ENCODE measurements at places on chromosomes 11 and 22. TPM values are rescaled to one million over a fixed set of nuclear protein-coding genes. Genes with fewer than 3 reads are reported as not detected.
A peak's percentile ranks its signal among the peaks of the same experiment; 100 is the strongest.

HIC2 gene
- total RNA-seq = 1.8 TPM

DNA sequence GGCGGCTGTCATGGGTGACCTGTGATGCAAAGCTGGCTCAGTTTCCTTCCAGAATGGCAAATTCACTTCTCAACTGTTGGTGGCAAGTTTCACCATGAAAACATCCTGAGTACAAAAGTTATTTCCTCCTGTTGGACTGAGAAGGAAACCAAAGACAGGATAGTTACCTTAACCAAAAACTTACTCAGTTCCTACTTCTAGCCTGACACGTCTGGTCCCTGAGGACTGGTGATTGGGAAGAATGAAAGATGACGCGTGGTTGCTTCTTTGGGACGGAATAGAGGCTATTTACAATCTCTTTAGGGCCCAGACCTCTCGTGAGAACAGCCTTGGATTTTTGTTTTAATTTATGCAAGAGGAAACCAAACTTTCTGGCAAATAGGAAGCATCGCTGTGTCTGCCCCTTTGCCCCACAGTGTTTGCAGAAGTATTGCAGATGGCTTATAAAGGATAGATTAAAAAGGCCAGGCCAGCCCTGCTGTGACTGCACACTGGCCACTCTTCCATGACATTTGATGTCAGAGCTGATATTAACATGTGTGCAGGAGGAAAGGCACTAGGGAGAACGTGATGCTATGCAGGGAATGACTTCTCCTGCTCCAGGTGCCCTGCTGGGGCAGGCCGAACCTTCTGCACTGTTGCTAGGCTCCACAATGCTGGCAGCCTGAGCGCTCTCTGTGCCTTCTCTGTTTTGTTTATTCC, 7.6 kb downstream of the VPS26B start:
- no peak for DNase-seq

CRYBB3 gene
- total RNA-seq = not detected

OOSP3 gene
- total RNA-seq = not detected

DNA sequence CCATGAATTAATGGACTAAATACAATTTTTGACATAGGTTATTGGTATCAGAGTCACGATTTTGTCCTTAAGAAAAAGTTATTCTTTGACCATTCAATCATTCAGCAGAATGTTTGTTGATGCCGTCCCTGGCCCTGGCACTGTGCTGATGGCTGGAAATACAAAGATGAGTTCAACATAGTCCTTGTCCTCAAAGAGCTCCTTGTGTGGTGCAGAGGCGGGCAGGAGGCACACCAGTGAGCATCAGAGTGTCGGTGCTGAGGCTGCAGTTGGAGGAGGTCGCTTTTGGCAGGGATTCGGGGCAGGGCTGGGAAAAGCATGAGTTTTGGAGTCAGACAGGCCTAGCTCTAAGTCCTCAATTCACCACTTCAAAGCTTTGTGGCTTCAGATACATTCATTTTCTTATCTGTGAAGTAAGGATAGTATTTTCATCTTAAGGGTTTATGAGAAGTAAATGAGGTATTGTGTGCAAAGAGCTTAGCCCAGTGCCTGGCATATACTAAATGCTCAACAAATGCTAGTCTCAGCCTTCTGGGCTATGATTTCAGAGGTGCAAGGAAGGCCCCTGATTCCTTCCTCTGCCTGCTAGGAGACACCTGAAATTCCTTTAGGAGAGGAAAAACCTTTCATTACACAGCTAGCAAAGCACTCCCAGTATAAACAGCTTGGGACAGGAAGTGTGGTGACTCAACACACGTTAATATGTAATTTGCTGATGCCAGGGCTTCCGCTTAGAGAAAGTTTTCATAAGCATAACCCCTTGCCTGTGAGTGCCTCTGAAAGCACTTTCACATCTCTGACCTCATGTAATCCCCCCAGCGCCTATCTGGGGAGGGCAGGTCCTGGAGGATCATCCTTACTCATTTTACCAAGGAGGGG, 113.8 kb downstream of the NECTIN1 start:
- DNase-seq = no peak

DNA sequence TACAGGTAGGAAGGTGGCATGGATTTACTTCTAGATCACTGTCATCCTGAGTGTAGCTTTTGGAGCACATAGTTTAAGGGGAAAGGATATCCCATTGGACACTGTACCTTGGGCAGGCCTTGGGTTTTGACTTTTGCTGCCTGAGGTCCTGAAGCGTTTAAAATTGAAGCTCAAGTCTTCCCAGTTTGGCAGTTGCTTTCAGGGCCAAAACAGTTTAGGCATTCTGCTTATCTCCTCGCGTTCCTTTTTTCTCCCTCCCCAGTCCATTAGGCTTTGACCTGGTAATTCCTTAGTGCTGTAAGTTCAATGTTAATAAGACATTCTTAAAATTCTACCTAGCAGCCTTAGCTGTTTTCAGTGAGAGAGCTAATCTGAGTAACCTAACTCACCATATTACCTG, 35.7 kb downstream of the CSTF3 start:
- no peak for DNase-seq

DNA sequence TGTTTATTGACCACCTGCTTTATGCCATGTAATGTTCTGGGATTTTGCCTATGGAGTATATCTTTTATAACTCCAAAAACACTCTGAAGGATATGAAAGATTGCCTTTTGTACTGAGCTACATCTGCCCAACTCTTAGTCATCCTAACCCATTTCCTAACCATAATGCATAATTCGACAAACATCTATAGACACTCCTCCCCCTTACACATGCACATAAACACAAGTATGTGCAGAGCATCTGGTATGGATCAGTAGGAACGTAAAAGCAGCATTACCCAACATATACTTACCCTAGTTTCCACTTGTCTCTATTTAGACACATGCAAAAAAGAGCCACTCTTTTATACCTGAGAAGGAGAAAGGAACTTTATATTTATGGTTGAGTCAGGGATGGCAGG, 272.8 kb downstream of the FAM76B start:
- no peak for DNase-seq

GRCh38 chr11:116691771-116692177, 81.0 kb downstream of the BUD13 start:
- peak; percentile 76 for DNase-seq

TMEM191C gene
- 1.4 TPM for total RNA-seq

HBE1 gene
- total RNA-seq = not detected

GRCh38 chr22:49962751-49963646, 2.4 kb downstream of the PIM3 start:
- DNase-seq = peak; percentile 77

SPDYC gene
- total RNA-seq = not detected

SCGB1D2 gene
- total RNA-seq = 0.94 TPM

SEPTIN3 gene
- 0.09 TPM for total RNA-seq

SEZ6L gene
- 0.26 TPM for total RNA-seq

- DNase-seq = peak; percentile 5
Measured at GRCh38 chr11:29227811-29228210, 789.0 kb downstream of the KCNA4 start.

GRCh38 chr11:3831378-3832239, 9.2 kb downstream of the RHOG start:
- DNase-seq = no peak

DNA sequence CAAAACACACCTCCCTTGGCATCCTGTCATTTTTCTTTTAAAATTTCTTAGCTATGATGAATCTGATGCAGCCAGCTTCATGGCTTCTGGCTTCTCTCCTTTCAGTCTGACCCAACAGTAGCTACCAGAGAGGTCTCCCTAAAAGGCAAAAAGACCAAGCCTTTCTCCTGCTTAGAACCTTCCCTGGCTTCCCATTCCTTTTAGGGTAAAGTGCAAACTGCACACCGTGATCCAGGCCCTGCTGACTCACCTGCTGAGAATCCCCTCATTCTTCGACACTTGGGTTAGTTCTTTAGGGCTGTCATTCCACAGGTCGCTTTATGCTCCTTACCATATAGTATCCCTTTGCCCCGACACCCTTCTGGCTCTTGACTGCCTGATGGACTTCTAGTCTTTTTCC, 362.4 kb downstream of the MIAT start:
- no peak for DNase-seq

DNA sequence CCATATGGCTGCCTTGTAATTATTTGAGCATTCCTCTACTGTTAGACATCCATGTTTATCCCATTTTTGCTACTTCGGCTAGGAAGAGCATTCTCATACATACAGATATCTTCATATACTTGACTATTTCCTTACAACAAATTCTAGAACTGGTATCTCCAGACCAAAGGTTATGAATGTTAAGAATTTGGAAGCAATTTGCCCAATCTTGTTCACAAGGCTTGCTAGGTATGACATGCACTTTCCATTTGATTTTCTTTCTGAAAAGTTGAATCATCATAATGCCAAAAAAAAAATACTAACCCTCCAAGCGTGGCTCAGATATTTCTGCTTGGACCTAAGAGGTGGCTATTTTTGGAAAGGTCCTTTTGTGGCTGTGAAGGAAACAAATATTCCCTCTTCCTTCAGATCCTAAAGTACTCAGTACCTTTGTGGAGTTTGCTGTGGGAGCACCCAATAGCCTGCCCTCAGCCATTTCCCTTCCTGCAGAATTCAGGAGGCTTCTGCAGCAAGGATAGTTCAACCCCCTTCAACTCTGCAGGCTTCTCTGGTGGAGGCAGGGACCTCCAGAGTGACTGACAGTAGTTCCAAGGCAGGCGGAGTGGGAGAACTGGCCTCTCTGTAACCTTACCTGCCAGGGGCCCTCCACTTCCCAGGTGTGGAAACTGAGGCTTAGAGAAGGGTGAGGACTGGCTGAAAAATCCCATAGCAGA, 22.0 kb upstream of the CPT1A start:
- DNase-seq = no peak

C11orf87 gene
- not detected for total RNA-seq

DNA sequence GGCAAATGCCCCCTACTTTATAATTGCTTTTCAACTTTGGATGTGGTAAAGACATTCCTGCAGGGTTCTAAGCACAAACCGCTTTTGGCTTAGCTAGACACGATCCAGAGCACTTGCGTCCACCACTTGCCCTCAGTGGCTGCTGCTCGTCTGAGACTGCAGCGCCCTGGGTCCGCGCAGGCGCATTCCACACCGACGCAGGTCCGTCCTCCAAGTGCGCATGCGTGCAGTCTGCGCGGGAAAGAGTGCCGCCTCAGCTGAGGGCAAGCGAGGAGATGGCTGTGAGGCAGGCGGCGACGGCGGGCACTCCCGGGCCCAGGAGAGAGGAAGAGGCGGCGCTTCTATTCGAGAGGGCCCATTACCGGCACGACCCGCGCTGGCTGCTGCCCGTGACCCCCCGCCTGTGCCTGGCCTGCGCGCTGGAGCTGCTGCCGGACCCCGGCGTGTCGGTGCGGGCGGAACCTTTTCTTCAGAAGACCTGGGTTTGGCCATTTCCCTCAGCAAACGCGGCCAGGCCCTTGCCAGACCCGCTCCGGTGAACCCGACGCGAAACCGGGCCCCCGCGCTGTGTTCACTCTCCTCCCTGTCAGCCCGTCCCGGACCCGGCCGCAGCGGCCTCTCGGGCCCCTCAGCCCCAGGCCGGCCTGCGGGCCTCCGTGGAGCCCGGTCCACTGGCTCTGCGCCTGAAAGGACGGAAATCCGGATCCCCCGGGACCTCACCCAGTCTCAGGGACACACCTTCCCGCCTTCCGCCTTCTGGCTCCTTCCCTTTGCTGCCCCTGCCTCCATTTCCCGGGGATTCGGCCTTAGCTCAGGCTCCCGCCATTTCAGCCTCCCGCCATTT, at the start of gene MEI1:
TSS of gene MEI1 (plus strand) at position 240 of the 844 bp plus-strand sequence. CDS start at position 276, 36 bp downstream.
- DNase-seq = peak; percentile 91

GRCh38 chr22:43342347-43343261, 568 bp downstream of the SCUBE1 start:
- no peak for DNase-seq

TPBGL gene
- total RNA-seq = 0.09 TPM

DNA sequence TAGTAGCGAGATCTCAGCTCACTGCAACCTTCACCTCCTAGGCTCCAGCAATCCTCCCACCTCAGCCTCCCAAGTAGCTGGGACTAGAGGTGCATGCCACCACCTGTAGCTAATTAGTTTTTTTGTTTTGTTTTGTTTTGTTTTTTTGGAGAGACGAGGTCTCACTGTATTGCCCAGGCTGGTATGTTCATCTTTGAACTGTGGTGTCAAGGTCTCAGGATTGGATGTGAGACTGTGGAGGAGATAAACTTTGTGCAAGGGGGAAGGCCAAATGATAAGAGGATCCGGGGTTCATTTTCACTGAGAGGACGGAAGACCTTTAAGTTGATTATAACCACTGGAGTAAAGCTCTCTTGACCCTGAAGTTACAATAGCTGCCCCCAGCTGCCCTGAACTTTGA, 8.9 kb downstream of the SEC14L2 start:
- DNase-seq = no peak

DNA sequence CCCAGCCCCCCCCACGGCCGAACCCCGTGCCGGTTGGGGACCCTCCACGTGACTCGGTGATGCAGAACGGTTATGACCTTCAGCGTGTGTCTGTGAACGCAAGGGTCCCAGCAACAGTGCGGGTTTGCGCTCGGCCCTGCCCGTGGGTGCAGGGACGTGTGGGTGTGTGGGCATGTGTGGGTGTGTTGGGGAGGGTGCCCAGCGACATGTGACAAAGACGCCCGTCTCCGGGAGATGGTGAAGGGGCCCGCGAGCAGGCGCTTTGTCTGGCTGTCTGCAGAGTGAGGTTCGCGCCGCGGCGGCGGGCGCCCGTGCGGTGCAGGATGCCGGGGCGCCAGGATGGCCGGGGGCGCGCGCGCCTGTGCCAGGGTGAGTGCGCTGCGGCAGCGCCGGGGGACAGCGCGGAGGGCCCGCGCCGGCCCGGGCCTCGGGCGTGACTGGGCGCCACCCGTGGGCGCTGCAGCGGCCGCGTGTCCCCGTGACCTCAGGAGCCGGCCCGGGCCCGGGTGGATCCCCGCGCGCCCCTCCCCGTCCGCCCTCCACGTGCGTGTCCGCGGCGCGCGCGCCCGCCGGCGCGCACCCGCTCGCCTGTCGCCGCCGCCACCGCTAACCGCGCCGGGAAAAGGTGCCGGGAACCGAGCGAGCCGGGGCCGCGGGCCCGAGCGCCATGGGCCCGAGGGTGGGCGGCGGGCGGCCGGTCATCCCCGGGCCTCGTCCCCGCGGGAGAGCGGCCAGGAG, at the start of gene LRFN4:
TSS of gene LRFN4 (plus strand) at position 569 of the 738 bp plus-strand sequence. CDS start 681 bp downstream, outside the sequence.
- peak; percentile 59 for DNase-seq

- DNase-seq = peak; percentile 88
Measured at GRCh38 chr11:662689-663274, 25.7 kb downstream of the DRD4 start.

DNA sequence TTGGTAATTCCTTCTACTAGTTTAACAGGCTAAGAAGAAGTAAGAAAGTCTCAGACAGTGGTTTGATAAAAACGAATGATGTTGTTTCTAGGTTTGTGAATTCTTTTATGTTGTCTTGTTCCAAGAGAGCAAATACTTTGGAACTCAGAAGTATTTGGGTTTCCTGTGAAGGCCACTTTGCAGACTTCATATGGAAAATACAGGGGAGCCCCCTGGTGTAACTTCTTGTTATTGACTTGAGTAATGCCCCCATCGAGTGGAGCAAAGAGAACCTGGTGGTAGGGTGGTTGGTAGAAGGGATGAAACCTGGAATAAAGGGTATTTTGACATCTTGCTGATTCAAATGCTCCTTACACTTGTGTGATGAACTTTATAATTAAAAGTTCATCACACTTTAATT, 40.0 kb upstream of the PTH start:
- no peak for DNase-seq

GRCh38 chr22:40443732-40444131, 73.3 kb downstream of the SGSM3 start:
- peak; percentile 80 for DNase-seq

MAPK8IP2 gene
- 0.39 TPM for total RNA-seq

GRCh38 chr11:44718612-44719390, 8.0 kb upstream of the TSPAN18 start:
- no peak for DNase-seq

TBX10 gene
- not detected for total RNA-seq

- DNase-seq = no peak
Measured at GRCh38 chr11:108468478-108468864, 1.1 kb upstream of the C11orf65 start.
